ENCODE measurements at places on chromosomes 4 and X.

DNA sequence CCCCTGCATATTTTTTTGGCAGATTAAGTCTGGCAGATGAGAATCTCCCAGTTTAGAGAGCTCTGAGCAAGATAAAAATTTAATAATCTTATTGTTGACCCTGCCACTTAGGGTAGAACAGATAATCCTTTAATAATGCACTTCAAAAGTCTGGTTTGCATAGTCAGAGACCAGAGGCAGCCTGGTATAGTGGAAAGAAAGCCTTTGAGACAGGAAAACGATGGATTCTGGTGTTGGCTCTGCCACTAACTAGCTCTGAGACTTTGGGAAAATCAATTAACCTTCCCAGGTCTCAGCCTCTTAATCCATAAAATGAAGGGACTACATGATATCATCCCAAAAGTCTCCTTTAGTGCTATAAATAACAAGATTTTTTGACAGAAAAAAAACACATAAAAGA, 824.5 kb downstream of the STIM2 start:
- DNase-seq = no peak

- DNase-seq = no peak
These were observed 7.5 kb downstream of the CPE start for GRCh38 chr4:165386328-165386727.

DNA sequence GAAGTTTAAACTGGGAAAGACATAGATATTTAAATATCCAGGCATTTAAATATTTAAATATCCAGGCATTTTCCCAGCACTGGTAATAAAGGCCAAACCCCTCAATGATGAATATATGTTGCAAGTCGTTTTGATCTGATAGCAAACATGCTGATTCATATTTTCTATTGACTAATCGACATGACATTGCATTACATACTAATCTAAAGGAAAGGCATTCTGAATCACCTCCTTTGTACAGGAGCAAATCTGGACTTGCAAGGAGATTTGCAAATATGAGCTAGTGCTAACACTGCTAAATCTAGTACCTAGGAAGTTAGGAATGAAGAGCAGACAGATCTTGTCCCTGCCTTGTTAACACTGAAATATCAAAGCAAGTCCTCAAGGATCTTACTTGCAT, 207.3 kb downstream of the SLC7A11 start:
- no peak for DNase-seq

- DNase-seq = no peak
These were observed 25.1 kb upstream of the ANKRD50 start for GRCh38 chr4:124737619-124738018.

DNA sequence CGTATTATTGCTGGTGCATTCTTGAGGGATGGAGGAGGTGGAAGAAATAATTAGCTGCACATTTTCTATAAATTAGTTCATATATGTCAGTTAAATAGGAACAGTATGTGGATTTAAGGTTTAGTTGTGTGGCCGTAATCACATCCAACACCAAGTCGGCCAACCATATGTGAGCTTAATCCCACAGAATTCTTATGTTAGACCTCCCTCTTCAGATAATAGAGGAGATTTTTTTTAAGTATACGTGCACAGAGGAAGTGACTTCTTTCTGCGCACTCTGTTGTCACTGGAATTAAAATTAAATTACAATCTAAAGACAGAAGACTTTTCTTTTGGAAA, 2.1 kb downstream of the SEPTIN11 start:
- DNase-seq = no peak

DNA sequence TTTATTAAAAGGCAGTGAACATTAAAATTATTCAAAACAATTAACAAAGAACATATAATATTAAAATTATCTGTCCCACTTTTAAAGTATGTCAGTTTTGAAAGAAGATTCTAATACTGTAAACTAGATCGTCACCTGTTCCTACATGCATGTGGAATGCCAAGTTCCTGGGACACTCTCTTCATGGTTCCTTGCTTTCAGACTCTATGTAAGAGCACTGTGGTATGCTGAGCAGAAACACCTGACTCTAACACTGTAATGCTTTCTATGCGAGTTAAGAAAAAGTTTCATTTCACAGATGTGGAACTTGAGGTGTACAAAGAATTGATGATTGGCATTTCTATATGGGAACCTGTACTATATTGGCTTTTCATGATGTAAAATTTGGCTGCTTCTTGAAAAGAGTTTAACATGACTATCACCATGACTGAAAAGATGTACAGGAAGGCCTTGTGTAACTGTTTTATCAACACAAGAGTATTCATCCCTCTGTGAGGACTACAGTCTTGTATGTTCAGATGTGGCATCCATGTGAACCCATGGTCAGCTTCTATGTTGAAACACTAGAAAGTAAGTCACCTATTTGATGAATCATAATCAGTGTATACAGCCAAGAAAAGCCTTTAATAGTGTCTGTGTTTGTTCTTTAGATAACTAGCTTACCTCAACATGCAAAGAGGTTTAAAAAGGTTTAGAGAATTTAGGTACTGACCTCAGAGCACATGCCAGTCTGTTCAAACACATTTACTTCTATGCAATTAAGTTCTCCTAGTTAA, 354.5 kb downstream of the ARHGAP24 start:
- no peak for DNase-seq

GRCh38 chrX:154890990-154891639, 5.0 kb downstream of the F8A1 start:
- no peak for DNase-seq

DNA sequence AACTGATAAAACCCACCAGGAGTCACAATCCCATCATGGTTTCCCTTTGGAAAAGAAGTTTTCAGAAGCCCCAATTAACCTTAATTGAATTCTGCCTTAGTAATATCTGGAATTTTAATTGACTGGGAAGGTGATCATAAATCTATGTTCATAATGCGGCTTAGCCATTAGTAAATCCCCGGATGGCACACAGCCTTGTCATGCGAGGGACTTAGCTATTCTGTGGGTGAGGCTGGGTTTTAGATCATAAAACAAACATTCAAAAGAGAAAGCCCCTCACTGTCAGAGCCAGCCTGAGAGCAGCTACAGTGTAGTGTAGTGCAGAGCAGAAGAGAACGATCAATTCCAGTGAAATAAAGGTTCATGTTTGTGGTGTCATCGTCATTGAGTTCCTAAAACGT, 124.0 kb upstream of the NOCT start:
- no peak for DNase-seq

DNA sequence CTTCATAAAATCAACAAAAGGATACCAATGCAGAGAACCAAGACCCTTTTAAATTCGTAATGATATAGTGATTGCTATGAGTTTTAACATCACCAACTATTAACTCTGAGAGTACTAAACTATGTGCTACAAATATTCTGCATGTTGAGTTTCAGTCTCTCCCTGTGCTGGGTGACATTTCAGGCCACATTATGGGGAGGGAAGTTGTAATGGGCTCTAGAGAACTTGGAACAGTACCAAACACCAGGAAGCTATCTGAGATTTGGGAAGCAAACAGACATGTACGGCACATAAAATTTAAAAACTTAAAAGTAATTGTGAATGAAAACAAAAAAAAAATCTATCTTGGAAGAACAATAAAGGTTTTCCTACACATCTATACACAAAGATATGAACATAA, 59.6 kb upstream of the PRSS48 start:
- DNase-seq = no peak

DNA sequence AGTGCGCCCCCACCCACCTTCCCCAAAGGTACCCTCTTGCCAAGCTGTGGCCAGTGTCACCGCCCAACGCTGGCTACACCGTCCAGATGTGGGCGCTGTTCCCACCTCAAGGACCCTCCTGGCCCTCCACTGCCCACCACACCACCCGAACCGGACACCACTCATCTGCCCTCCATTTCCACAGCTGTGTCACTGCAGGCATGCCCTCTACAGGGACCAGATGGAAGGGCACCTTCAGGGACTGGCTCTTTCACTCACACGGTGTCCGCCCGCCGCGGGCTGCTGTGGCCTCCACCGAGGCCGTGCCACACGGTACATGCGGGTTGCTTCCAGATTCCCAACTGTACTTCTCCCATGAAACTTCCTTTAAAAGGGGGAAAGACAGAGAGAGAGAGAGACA, 87.7 kb downstream of the FAM53A start:
- DNase-seq = no peak

- no peak for DNase-seq
These were observed 34.0 kb downstream of the UTP14A start for GRCh38 chrX:129939986-129940385.

DNA sequence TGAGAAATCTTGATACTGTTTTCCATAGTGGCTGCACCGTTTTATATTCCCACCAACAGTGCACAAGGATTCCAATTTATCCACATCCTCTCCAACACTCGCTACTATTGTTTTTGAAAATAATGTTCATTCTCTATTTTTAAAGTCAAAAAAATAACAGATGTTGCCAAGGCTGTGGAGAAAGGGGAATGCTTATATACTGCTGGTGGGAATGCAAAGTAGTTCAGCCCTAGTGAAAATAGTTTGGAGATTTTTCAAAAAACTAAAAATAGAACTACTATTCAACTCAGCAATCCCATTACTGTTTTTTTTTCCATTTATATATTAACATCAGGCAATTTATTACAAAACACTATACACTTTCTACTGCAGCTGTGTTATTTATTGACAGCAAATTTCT, 208.7 kb downstream of the CBLL2 start:
- no peak for DNase-seq

DNA sequence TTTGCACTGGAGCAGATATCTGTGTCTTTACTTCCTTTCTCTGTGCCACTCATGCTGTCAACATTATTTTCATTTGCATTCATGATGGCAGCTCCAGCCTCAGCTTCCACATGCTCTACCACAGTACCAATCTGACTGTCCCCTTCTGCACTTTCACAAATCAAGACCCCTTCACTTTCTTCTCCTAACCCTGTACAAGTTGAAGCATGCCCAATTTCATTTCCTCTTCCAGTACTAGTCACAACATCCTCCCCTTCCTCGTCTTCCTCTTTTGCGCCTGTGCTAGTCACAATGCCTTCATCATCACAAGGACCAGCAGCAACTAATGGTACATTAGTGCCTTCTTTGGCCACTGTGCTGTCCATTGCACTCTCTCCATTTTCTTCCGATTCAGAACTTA, 26.5 kb downstream of the BOD1L1 start:
- no peak for DNase-seq
